Hepatic stellate cell (primary cell): ENCODE measurements at places on chromosomes 16 and 17.

GRCh38 chr17:6276711-6277110, 158.2 kb downstream of the AIPL1 start:
- DNase-seq: no peak

DNA sequence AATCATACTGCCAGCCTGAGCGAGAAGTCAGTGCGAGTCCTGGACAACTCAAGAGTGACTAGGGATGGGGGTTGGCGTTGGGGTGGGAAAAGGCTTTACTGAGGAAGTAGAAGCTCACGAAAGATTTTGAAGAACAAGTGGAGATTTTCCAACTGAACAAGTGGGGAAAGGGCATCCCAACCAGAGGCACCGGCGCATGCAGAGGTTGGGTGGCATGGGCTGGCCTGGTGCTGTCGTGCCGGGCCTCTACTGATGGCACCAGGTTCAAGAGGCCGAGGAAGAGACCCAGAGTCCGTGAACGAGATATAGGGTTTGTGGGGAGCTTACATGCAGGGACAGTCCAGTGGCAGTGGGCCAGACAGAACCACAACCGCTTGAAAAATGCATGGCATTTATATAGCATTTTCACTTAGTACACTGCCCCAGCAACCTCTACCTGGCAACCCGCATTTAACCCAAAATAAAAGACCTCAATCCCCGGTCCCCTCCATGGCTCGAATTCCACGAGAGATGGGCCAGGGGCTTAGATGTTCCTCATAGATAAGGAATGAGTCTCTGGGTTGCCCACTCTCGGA, 7.7 kb upstream of the ITGA3 start:
- no peak for DNase-seq

- DNase-seq: no peak
Observed at GRCh38 chr16:29117631-29118030, 132.8 kb downstream of the LAT start.

DNA sequence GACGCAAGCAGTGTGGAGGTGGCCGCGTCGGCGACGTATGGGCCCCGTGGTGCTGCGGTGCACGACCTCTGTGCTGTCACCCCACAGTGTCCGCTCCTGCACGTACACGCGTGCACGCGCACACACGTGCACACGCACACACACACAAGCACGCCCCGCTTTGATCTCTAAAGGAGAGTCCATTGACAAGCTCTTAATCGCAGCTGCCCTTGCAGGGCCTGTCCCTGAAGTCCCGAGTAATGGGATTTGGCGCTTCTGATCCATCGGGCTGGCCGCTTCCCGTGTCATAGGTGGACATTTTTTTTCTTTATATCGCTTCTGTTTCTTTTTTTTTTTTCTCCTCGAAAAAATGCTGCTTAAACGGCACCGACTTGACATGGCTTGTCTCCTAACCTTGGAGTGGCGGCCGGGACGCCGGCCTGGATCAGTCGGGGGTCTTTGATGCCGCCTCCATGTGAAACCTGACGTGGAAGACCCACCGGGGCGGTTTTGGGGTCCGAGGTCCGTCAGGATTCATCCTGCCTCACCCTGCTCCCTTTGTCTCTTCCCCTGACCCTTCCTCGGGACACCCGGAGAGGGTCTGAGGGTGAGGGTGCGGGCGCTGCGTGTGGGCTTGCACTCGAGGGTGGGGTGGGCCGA, 8.3 kb upstream of the AXIN1 start:
- no peak for DNase-seq

GRCh38 chr17:50429793-50430192, 3.8 kb downstream of the ACSF2 start:
- no peak for DNase-seq

DNA sequence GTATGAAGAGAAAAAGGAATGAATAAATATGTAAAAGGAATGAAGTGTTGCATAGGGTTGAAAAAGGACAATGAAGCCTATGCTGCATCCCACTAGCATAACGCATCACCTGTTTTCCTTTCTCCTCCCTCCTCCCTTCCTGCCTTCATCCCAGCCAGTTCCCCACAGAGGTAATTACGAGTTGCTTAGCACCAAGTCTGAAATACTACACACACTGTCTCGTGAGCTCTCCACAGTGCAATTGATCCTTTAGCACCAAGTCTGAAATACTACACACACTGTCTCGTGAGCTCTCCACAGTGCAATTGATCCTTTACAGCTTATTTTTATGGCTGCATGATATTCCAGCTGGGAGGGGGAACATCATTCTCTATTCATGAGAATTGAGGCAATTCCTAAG, 1.1 kb upstream of the DRC7 start:
- no peak for DNase-seq

DNA sequence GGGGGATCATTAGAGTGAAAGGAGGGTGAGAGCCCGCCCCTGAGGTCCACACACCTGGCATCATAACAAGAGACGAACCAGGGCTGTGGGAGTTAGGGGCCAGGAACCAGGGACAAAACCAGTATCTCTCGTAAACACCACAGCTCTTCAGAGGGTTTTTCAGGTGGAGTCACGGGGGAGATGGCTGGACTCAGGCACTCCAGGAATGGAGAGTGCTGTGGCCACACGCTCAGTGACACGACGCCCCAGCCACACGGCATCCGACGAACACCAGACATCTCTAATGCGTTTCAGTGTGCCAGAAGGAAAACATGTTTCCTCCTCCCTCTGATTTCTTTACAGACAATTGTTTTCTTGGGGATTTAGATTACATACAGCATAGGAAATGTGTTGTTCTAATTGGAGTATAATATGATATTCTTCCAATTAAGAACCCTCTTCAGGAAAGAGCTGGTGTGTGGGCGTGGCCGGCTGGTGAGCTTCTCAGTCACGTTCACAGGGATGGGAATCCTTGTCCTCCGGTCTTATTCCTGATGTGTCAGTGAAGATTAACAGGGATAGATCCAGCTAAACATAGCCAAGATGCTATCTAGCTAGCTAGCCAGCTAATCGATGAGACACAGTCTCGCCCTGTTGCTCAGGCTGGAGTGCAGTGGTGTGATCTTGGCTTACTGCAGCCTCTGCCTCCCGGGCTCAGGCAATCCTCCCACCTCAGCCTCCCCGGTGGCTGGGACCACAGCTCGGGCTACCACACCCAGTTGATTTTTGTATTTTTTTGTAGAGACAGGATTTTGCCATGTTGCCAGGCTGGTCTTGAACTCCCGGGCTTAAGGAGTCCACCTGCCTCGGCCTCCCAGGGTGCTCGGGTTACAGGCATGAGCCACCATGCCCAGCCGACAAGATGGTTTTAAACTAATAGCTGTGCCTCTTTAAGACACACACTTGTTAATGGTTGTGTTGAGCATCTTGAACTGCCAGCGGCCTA, 98.6 kb downstream of the BANP start:
- DNase-seq: no peak

- no peak for DNase-seq
Observed at GRCh38 chr16:20049831-20050230, 23.9 kb downstream of the GPR139 start.

GRCh38 chr16:80766798-80767197, 37.6 kb downstream of the CDYL2 start:
- DNase-seq: no peak

GRCh38 chr16:84139628-84140258, 5.2 kb downstream of the HSDL1 start:
- no peak for DNase-seq

- no peak for DNase-seq
Observed at GRCh38 chr16:50671644-50672260, 9.4 kb downstream of the SNX20 start.

- no peak for DNase-seq
Observed at GRCh38 chr17:6941989-6942388, 53.9 kb upstream of the ALOX12 start.

GRCh38 chr16:73233846-73234424, 186.0 kb upstream of the ZFHX3 start:
- peak; percentile 38 for DNase-seq

DNA sequence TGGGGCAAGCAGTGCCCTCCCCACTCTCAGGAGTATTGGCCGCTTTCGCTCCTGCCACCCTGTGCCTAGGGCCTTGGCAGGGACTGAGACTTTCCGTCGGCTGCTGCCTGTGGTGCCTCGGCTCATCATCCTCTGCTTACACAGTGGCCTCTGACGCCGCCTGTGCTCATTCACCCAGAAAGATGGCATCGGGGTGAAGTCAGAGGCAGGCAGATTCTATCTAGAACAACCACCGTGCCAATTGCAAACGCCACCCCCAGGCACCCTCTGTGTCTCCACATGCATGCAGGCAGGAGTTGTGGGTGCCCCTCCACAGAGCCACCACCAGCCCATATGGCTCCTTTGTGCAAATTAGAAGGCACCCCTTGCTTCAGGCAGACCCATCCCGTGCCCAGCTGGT, 154.2 kb upstream of the GSE1 start:
- no peak for DNase-seq

GRCh38 chr16:20906341-20907255, 6.0 kb downstream of the LYRM1 start:
- peak; percentile 66 for DNase-seq

GRCh38 chr17:40100669-40101366, 429 bp upstream of the NR1D1 start:
- peak; percentile 99 for DNase-seq

- peak; percentile 72 for DNase-seq
Observed at GRCh38 chr17:77963441-77963840, 4.9 kb downstream of the TNRC6C start.

GRCh38 chr17:32492264-32492589, 5.4 kb downstream of the CDK5R1 start:
- no peak for DNase-seq

GRCh38 chr16:9056061-9056460, 35.4 kb upstream of the HAPSTR1 start:
- no peak for DNase-seq

GRCh38 chr16:69796285-69797118, 34.4 kb downstream of the WWP2 start:
- peak; percentile 47 for DNase-seq

DNA sequence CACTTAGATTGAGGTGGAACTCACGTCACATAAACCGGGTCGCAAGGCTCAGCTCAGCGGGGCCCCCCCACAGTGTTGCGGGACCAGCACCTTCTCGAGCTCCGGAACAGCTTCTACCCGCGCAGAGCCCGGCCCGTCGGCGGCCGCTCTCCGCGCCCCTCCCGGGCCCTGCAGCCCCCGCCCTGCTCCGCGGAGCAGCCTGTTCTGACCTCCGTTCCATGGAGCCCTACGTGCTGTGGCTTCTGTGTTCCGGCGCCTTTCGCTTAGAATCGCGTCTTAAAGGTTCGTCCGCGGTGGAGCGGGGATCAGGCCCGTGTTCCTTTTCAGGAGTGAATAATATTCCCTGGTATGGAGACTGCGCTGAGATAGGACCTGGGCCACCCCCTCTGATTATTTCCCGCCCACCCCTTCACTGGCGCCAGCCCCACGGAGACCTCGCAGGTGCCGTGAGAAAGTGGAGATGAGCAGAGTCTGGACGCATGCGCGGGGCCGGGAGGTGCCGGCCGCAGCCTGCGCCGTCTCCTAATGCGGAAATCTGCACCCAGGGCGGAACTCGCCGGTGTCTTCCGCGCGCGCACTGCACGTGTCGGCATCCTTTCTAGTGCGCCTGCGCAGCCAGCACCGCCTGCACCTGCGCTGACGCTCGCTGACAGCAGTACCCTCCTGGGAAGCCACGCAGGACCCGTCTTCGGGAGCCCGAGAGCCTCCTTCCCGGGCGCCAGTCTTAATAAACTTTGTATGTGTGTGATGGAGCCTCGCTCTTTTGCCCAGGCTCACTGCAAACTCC, 30.9 kb downstream of the ZNF778 start:
- DNase-seq: no peak

GRCh38 chr16:89375686-89376085, 114.7 kb downstream of the ANKRD11 start:
- no peak for DNase-seq

DNA sequence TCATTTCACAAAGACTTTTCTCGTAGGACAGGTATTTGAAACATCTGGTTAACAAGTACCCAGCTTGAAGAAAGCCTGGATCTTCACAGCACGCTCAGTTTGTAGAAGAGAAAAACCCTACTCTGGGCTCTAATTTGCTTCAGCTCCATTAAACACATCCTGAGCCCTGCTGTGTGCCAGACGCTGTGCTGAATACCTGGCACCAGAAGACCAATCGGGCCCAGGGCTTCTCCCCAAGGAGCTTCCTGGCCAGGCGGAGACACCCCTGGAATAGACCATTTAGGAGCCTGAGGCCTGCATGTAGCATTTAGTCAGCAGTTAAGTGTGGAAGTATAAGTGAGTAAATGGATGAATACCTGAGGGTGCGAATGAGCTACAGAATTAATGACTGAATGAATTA, 8.9 kb upstream of the ABAT start:
- DNase-seq: no peak

- no peak for DNase-seq
Observed at GRCh38 chr16:85436636-85437165, 176.4 kb upstream of the GSE1 start.

GRCh38 chr17:82949984-82950383, 110.2 kb upstream of the ZNF750 start:
- DNase-seq: no peak

- no peak for DNase-seq
Observed at GRCh38 chr16:74565378-74565777, 41.5 kb downstream of the GLG1 start.

- no peak for DNase-seq
Observed at GRCh38 chr17:8108972-8109660, 9.2 kb downstream of the ALOXE3 start.

GRCh38 chr16:74219706-74220105, 76.9 kb upstream of the PSMD7 start:
- no peak for DNase-seq

- DNase-seq: peak; percentile 19
Observed at GRCh38 chr17:68981288-68981687, 26.1 kb upstream of the ABCA8 start.

GRCh38 chr16:2987286-2987685, 7.0 kb upstream of the PKMYT1 start:
- no peak for DNase-seq

DNA sequence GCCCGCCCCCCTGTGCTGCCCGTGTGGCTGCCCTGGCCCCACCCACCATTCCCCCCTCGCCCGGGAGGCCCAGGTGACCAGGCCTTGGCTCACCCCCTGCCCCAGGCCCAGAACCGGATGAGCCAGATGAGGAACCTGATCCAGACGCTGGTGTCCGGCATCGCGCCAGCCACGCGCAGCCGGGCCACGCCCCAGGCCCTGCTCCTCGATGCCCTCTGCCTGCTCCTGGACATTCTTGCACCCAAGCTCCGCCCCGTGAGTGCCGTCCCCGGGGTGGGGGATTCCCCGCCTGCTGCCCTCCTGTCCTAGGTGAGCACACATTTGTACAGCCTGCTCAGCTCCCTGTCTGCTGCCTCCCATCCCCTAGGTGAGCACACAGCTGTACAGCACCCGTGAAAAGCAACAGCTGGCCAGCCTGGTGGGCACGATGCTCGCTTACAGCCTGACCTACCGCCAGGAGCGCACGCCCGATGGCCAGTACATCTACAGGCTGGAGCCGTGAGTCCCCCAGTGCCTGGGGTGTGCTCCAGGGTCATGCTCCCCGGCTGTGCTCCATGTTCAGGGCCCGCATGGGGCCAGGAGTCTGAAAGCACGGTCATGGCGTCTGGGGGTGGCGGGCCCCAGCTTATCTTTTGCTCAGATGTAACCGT, 4.8 kb downstream of the GNG13 start:
- no peak for DNase-seq

GRCh38 chr17:74979408-74980146, 7.0 kb upstream of the HID1 start:
- no peak for DNase-seq

GRCh38 chr17:16371742-16372141, 9.1 kb upstream of the UBB start:
- DNase-seq: peak; percentile 67
